NCI-H524 treated with DMSO at 0.1 percent for 48 hours (cell line): ENCODE measurements at places on chromosomes 7 and 10.
A peak's percentile ranks its signal among the peaks of the same experiment; 100 is the strongest.

DNA sequence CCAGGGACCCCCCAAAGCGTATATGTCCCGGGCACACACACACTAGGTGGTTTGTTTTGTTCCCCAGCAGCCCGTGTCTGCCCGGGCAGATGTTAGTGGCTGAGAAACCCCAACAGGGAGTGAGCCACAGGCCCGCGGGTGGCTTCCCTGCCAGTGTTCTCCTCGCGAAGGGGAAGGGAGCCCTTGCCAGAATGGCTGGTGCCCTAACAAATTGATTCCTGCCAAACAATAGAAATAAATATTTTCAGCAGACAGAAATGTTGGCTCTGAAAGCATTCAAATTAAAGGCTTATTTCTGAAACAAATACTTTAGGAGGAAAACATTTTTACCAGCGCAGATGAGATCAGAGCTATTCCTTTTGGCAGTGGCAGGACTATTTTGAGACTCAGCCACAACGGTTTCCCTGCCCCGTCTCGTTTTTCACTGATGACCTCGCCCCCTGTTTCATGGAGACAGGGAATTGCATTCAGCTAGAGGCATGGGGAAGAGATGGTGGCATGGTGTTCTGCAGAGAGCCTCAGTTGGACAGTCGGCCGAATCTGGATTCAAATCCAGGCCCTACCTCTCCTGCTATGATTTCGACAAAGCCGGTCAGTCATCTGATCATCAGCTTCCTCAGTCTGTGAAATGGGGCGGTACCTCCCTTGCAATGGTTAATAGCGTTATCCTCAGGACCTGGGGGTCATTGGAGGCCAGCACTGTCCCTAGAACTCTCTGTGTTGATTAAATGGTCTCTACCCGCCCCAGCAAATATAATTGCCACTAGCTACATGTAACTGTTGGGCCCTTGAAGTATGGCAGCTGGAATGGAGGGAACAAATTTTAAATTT, 84.5 kb downstream of the CUX1 start:
- DNase-seq, result no peak

DNA sequence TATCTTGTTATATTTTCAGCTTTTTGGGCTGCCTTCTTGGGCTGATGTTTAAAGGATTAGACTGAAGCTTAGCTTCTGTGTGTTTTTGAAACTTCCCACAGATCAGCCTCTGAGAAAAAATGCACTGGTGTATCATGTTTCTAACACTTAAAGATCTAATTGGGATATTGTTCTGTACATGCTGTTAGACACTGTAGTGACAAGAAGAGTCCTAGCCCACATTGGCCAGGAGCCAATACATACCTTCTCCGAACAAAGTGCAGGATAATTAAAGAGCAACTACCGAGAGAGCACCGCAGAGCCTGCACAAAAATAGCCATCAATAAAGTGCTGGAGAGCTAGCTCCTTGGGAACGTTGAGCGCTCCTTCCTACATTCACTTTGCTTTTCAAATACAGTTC, 289.4 kb upstream of the SP8 start:
- DNase-seq, result peak; percentile 79

DNA sequence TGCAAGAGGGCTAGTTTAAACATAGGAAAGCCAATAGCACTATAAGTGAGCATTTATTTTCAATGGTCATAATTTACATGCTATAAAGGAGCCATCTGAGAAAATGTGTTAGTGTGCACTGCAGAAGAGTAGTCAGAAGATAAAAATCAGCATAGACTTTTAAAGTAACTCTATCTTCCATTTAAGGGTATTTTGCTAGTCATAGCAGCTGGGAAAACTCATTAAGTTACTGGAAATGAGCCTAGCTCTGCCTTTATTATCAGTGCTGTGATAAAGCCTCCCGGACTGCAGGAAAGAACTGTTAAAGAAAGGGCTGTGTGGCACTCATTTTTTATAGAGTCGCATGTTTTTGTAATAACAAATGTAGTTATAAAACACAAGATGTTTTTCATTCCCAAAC, 825.8 kb upstream of the POM121L12 start:
- DNase-seq, result no peak

- no peak for DNase-seq
Observed at GRCh38 chr10:99874341-99875085, 92.1 kb downstream of the ABCC2 start.

GRCh38 chr10:125520968-125521367, 162.0 kb downstream of the TEX36 start:
- no peak for DNase-seq

DNA sequence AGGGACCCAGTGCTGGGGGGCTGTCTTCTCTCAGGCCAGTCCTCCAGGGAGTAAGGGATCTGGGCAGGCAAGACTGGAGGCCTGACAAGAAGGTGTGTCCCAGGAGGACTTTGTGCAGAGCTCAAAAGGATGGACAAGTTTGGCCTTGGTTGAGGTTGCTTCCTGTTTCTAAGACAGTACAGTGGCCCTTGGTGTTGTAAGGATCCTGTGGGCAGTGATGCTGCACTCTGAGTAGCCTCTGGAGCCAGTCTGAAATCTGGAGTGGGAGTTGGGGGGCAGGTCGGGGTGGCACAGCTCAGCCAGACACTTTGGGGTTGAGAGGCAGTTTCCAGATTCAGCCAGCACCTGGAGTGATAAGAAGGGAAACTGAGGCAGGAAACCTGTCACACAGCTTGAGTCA, 139.2 kb upstream of the ZMIZ1 start:
- DNase-seq, result no peak

- peak; percentile 24 for DNase-seq
Observed at GRCh38 chr7:122694697-122695096, 4.2 kb downstream of the RNF133 start.

DNA sequence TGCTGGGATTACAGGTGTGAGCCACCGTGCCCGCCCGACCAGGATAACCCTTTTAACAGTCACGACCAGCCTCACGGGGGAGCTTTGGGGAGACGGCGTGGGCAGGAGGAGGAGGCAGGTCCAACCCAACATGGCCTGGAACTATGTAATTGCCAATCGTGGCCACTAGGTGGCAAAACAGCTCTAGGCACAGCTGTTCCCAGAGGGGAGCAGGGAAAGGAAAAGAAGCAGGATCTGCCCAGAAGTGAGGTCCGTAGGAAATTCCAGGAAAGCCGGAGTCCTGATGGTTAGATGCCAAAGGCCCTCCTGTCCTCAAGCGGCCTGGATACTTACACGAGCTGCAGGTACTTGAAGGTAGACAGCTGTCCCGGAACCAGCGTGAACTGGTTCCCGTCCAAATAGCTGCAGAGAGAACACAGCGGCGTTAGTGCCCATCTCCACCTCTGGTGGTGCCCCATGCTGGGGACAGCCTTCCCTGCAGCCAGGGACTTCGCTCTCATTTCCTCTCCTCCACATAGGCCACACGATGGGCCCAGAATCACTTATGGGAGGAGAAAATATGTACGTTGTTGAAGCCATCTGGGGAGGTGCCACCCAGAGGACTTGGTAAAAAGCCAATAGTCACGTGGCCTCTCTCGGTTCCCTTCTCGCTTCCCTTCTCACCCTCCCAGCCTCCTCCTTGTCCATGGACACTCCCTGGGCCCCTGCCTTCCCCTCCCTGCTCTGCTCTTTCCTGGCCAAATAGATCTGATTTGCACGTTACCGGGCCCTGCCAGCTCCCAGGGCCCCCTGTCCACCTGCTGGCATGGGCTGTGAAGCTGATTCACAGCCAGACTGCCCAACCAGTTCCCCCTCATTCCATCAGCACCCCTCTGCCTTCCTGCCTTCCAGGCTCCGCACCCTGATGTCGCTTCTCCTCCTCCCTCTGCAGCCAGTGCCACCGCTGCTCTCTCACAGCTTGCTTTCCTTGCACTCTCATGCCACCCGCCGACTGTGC, 148.1 kb downstream of the SLIT1 start:
- DNase-seq, result peak; percentile 6

- DNase-seq, result no peak
Observed at GRCh38 chr7:128763541-128763940, 12.1 kb downstream of the OPN1SW start.

DNA sequence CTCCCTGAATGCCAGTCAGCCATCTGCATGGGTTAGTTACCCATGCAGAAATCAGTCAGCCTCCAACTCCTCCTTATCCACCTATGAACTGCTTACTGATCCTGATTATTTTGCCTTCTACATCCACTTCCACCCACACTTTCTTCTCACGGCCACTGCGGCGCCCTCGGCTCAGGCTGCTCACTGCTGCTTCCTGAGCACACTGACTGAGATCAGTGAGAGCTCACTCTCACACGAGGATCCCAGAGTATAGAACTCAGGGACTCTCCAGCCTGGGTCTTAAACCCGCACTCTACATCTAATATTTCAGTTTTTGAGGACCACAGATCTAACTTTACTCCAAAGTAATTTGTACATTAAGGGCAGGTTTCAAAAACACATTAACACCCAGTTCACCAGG, 64.4 kb downstream of the GRB10 start:
- DNase-seq, result no peak

DNA sequence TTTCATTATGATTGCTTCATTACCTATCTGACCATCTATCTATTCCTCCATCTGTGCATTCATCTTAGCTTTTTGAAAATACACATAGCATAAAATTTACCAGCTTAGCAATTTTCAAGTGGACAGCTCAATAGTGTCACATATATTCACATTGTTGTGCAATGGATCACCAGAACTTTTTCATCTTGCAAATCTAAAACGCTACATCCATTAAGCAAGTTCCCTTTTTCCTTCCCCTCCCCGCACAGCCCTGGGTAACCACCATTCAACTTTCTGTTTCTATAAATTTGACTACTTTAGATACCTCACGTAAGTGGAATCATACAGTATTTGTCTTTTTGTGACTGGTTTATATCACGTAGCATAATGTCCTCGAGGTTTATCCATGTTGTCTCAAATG, 78.0 kb upstream of the ADRB1 start:
- DNase-seq, result no peak

DNA sequence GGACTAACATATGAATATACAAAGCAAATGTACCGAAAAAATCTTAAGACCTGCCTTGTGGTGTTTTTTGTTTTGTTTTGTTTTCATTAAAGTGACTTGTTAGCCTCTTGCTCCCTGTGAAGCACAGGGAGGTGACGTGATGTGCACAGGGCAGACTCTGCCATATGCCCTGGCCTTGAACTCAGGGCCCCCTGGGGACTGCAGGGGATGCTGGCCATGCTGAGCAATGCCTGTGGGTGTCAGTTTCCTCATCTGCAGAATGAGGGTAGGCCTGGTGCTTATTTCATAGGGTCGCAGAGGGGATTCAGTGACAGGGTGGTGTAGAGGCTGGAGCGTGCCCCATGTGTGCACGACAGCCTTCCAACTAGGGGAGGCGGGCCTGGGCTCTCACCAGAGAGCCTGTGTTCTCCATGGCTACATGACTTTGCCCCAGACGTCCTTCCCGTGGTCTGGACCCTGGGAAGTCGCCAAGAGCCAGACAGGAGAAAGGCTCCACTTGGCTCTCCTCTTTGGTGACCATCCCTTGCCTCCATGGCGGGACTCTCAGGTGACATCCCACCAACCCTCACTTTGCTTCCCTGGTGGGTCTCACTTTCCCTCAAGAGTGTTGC, 14.5 kb downstream of the EGFR start:
- DNase-seq, result no peak

DNA sequence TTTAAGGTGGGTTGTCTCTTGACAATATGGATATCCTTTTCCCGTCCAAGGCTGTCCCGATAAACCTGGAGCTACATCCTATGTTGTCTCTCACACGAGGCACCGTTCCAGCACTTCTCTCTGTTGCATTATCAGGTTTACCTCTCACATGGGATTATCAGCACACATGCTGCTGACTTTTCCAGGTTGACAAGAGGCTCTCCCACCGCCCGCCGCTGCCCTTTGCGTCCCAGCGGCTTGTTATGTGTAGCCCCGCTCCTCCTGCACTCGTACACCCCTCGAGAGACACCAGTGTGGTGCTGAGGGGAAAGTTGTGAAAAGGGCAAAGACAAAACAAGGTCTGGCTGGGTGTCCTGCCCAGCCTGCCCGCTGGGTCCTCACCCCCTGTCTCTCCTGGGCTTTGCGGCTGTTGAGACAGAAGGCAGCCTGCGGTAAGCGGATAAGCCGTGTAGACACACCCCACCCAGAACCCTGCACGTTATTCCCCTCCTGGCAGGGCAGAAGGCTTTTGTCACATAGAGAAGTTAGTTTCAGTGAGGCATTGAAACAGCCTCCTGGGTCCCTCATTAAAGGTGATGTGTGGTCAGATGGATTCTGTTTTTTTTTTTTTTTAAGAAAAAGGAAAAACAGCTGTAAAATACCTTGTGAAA, 38.7 kb downstream of the UBE3C start:
- no peak for DNase-seq

DNA sequence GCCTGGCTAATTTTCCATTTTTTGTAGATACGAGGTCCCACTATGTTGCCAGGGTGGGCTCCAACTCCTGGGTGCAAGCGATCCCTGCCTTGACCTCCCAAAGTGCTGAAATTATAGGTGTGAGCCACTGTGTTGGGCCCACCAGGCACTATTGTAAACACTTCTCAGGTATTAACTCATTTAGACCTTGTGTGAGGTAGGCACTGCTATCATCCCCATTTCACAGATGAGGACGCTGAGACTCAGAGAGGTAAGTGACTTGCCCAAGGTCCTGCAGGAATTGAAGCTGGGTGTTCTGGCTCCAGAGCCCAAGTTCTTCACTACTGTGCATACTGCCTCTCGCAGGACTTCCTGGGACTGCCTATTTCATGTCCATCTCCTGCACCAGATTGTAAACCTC, 67.1 kb upstream of the SYPL1 start:
- no peak for DNase-seq

DNA sequence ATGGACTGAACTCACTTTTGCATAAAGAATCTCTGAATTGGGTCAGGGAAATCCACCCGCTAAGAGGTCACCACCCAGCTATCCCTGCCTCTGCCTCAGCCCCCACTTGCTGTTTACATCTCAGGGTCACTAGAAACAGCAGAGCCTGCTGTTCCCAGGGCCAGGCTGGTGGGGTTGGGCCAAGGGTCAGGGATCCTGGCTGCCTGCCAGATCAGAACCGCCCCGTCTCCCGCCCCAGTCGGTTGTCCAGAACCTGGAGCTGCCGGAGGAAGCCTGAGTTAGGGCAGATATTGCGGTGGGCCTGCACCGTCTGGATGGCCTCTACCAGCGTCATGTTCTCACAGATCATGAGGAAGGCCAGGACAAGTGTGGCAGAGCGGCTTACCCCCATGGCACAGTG, 17.0 kb upstream of the SAMD8 start:
- DNase-seq, result no peak

DNA sequence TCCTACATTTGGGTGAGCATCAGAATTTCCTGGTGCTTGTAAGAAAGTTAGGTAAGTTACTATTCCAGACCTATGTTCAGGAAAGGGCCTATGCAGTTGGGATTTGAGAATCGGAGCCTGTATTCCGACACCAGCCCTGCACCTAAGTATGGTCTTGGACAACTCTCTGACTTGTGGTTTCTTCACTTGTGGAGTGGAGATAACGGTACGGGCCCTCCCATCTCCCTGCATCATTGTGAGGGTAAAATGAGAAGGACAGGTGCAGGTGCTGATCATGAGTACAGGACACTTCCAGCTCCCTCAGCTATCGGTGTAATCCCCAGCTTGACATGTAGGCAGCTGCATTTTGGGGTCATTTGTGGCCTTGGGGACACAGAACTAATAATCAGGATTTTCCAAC, 138.3 kb upstream of the NAMPT start:
- no peak for DNase-seq

- no peak for DNase-seq
Observed at GRCh38 chr7:98909487-98909886, 31.2 kb downstream of the TRRAP start.

GRCh38 chr10:63515002-63515763, 6.0 kb upstream of the REEP3 start:
- no peak for DNase-seq
